ENCODE measurements at places on chromosomes 7 and 10.

GRCh38 chr10:8180360-8181109 is 126.0 kb downstream of the GATA3 start:
- no peak for DNase-seq

DNA sequence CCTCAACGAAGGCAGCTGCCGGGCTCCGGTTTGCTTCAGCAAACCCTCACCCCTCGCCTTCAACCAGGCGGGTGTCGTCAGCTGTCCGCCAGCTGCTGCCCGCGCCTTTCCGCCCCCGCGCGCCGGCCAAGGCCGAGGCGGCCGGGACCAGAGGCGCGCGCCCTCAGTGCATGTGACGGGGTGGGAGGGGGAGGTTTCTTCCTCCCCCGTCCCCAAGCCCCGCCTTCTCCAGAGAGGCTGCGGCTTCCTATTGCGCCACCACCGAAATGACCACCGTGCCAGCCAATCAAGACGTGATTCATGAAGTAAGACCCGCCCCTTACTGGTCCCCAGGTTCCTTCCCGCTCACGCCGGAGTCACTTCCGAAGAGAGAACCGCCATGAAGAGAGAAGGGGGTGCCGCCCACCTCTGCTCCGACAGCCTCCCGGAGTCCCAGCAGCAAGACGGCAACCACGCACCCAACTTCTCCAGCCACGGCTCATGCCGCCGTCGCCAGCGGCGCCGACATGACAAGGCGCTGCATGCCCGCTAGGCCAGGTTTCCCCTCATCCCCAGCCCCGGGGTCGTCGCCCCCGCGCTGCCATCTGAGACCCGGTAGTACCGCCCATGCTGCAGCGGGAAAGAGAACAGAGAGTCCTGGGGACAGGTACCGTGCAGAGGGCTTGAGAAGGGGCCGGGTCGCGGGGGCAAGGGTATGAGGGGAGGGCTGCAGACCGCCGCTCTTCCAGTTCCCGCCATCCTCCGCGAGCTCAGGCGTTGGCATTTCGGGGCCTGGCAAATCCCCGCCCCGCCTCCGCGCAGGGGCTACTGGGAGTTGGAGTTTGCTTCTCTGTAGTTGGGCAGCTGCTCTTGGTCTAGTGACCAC is at the start of gene SLF2:
SLF2 (plus strand) TSS at position 359 of the 865 bp plus-strand sequence; CDS start at position 507, 148 bp downstream.
- DNase-seq, result peak; percentile 96

DNA sequence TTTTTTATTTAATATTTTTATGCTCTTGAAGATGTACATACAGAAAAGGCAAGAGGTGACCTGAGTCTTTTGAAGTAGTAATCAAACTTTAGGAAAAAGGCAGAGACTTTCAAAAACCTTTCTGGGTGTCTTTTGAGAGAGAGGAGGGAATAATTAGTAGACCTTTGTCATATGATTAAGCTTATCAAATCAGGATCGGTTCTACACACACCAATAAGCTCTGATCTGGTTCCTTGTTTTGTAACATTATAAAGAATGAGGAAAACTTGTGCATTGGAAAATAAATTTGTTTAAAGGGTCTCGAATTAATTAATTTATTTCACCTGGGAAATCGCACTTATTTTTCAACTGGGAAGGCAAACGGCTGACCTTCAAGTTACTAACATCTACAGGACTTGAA is 11.9 kb downstream of the TWIST1 start:
- no peak for DNase-seq

DNA sequence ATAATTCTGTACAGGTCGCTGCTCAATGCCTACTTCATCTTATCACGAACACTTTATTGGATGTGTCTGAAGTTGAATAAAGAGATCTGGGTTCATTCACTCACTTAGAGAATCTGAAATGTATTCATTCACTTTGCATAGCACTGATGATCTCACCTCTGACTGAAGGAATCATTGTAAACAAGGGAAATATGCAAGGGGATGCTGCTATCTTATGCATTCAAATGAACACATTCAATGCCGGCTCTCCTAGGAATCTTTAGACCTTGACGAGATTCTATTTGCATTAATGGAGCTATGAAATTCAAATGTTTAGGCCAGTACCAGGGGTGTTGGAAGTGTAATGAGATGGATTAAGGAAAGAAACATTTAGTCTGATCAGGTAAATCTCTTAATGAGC is 200.6 kb upstream of the COBL start:
- no peak for DNase-seq

DNA sequence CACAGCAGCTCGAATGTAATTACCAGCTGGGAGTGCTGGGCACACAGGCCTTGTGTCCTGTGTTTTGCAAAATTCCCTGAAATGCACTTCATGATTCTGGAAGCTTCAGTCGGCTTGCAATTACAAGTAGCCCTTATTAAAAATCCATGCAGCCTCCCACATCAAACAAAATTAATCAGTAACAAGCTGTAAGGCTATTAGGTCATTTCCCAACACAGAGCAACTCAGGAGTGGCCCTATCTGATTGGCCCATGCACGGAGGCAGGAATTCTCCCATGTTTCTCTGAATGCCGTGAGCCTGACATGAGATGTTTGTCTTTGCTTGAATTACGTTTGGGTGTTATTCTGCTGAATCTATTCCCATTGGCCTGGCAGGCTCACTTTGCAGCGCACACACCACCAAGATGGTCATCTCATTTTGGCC is 36.9 kb downstream of the FOXL3 start:
- no peak for DNase-seq

- no peak for DNase-seq
These were observed 261.4 kb downstream of the MTERF1 start for GRCh38 chr7:91618776-91619765.

GRCh38 chr7:108226816-108227299 is 96.7 kb upstream of the LAMB4 start:
- no peak for DNase-seq

GRCh38 chr7:158831738-158832091 is 2.4 kb upstream of the ESYT2 start:
- no peak for DNase-seq

DNA sequence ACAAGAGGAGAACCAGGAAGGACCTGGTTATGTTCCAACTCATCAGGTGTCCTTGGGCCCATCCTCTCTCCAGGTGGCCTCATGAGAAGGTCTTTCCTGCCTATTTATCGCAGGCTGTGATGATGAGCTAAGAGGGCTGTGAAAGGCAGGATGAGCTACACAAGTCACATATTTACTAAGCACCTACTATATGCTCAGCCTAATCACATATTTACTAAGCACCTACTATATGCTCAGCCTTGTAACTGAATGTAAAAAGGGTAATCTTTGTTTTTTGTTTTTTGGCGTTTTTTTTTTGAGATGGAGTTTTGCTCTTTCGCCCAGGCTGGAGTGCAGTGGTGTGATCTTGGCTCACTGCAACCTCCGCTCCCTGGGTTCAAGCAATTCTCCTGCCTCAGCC is 44.2 kb upstream of the NPFFR1 start:
- no peak for DNase-seq

DNA sequence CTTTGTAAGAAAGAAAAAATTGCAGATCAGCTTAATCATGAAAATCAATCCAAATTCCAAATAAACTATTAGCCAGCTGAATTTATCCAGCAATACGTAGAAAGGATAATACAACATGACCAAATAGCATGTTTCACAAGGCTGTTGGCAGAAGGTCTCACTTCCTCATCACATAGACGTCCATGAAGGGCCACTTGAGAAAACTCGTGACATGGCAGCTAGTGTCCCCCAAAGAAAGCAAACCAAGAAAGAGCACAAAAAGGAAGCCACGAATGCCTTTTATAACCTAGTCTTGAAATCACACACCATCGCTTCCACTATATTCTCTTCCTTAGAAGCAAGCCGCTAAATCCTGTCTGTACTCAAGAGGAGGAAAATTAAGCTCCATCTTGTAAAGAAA is 105.6 kb upstream of the NRBF2 start:
- no peak for DNase-seq

DNA sequence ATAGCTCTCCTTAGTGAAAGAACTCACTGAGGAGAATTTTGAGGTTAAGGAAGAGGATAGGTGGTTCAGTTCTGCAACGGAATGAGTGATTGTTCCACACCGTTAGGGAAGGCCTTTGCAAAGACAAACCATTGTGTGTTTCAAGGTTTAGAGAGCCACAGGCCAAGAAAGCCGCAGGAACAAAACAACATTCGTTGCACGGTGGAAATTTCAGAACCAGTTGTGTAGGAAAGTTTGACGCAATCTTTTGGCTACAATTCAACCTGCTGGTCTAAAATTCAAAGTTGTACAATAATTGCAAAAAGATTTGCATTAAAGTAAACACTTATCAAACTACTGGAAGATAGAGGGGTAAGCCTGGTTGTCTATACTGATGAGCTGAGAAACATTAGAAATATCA is 91.4 kb downstream of the FAM107B start:
- DNase-seq, result no peak

GRCh38 chr10:21456160-21456559 is 69.3 kb downstream of the SKIDA1 start:
- DNase-seq, result no peak

DNA sequence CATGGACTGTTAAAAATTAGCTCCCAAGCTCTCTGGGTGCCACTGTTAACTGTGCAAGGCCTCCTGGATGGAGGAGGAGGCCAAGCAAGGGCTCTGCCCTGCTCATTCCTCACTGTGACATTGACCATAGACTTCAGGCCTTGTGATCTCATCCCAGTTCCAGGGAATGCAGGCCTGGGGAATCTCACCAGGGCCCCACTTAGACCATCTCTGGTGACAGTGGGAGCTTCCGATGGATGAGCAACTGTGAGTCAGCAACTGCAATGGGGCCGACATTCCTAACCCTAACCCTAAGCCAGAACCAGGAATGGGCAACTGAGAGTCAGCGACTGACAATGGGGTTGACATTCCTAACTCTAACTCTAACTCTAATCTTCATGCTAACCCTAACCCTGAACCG is 50.4 kb upstream of the MSMB start:
- no peak for DNase-seq

DNA sequence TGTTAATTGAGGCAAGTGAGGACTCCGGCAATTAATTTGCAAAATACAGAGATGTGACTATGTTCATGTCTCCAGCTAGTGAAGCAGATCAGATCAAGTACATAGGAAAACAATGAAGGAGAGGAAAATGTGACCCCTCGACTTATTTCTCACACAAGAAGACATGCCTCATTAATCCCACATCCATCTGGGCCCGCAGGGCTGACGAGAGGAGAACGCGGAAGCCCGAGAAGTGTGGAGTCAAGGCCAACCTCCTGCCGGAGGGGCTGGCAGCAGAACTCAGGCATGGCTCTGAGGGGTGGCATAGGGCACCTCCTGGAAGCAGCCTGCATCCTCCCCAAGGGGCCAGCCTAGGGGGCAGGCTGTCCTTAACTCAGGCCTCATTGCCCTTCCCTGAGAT is 54.4 kb downstream of the ZNF503 start:
- DNase-seq, result no peak

- no peak for DNase-seq
These were observed 27.8 kb downstream of the ZNF33A start for GRCh38 chr10:38038107-38038931.

- DNase-seq, result no peak
These were observed 136.6 kb downstream of the HIBADH start for GRCh38 chr7:27526131-27526530.

GRCh38 chr10:14873090-14873760 is 5.4 kb upstream of the SUV39H2 start:
- DNase-seq, result no peak

GRCh38 chr10:45427262-45427969 is 53.4 kb downstream of the ALOX5 start:
- no peak for DNase-seq

DNA sequence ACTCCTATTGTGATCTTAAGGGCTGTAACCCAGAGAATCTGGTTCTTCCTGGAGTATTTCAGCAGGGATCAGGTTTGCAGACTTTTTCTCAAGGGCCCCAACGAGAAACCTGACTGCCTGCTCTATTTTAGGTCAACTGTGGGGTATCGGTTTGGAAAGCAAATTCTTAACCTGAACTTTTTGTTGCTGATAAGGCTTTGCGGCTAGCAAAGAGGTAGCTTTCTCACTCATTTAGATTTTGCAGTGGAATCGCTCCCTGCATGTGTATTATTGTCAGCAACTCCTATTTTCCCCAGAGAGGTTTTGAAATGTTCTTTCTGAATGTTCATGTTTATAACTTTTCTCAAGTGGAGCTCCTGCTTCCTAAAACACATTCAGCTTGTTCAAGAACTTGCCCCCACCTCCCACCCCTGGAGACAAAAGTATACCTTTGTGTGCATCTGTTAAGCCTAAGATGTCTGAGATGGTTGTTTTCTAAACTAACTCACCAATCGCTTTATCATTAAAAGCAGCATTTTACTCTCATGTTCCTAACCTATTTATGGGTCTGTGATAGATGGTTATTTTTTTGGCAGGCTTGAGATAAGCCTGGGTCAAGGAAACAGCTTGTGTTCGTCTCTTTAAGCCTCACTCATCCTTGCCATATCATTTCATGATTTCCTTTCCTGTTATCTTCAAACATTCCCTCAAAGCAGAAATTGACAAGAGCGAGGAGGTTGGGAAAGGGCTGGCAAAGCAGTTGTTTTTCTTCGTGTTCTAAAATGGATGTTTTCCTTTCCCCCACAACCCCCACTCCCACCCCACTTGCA is 129.8 kb downstream of the BAMBI start:
- DNase-seq, result no peak

DNA sequence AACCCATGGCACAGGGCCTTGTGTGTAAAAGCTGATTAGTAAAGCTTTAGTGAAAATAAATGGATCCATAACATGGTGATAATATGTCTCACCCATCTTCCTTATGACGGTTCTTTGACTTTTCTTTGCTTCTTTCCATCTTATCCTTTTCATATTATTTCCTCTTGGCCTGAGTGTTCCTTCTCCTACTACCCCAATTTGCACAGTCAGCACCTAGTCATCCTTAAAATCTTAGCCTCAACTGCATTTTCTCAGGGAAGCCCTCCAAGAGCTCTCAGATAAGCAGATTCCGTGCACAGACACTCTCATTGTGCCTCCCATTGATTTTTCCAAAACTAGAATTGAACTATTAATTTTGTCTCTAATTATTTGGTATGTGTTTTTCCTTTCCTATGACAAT is 112.4 kb downstream of the PTN start:
- no peak for DNase-seq

- no peak for DNase-seq
These were observed 48.7 kb downstream of the GRK5 start for GRCh38 chr10:119256030-119256429.

GRCh38 chr7:7131273-7131672 is 51.1 kb upstream of the C1GALT1 start:
- no peak for DNase-seq

DNA sequence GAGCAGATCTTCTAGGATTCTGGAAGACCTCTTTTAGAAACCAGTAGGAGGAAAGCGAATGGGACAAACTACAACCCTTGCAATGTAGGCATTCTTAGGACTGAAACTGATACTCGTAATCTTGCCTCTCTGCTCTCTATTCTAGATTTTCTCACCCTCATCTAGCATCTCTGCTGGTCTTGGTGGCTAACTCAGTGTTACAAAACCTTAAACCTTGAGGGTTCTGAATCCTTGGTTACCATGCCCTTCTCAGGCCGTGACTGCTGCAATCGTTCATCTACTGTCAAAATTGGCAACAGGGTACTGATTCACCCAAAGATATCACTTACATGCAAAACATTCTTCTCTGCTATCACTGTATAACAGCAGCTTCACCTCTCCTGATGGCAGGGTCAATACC is 55.2 kb downstream of the SAMD9 start:
- no peak for DNase-seq
